ENCODE measurements at places on chromosomes 7 and 10. TPM values are rescaled to one million over a fixed set of nuclear protein-coding genes. Genes with fewer than 3 reads are reported as not detected.

The IQUB gene
- 0.49 TPM for total RNA-seq

The COPS6 gene
- 44.0 TPM for total RNA-seq

The PTPRN2 gene
- 12.4 TPM for total RNA-seq

- H3K27ac ChIP-seq = no peak overlapping the region
- no peak for DNase-seq
- no peak overlapping the region for H3K4me3 ChIP-seq
- no peaks in the 10 kb centered on the region for H3K27me3 ChIP-seq
- no peaks in the 10 kb centered on the region for H3K4me1 ChIP-seq
Measured at GRCh38 chr10:4120096-4120853, 335.3 kb upstream of the KLF6 start.

- no peak overlapping the region for H3K27ac ChIP-seq
- no peaks in the 10 kb centered on the region for H3K27me3 ChIP-seq
- H3K36me3 ChIP-seq = no peaks in the 10 kb centered on the region
- H3K4me3 ChIP-seq = no peak overlapping the region
Measured at GRCh38 chr10:24351961-24352360, 143.0 kb downstream of the KIAA1217 start.

GRCh38 chr7:69860486-69860885, 262.2 kb downstream of the AUTS2 start:
- no peaks in the 10 kb centered on the region for H3K4me1 ChIP-seq
- H3K36me3 ChIP-seq = no peaks in the 10 kb centered on the region
- no peak overlapping the region for H3K4me3 ChIP-seq
- no peaks in the 10 kb centered on the region for H3K27me3 ChIP-seq
- H3K27ac ChIP-seq = no peak overlapping the region
- no peak for DNase-seq

- H3K4me3 ChIP-seq = no peak overlapping the region
- no peaks in the 10 kb centered on the region for H3K36me3 ChIP-seq
- DNase-seq = no peak
Measured at GRCh38 chr10:115706488-115707076, 566.4 kb downstream of the GFRA1 start.

DNA sequence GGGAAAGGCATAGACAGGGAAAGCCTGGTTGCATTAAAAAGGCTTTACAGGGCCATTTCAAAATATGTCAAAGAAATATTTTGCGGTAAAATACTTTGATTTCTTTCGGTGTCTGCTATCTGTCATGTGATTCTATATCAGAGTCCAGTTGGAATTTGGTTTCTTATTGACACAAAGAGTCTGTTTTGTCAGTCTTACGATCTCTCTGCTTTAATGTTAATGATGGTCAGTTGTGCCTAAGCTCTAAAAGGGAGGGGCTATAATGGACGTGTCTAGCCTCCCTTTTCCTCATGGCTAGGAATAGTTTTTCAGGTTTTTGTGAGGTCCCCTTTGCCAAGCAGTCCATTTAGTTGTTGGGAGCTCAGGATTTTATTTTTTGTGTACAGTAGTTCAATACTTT, 31.5 kb downstream of the ORC5 start:
- no peak for DNase-seq
- no peak overlapping the region for H3K4me3 ChIP-seq
- no peaks in the 10 kb centered on the region for H3K27me3 ChIP-seq

Data from pancreas (tissue), 10 donors.